ENCODE measurements at places on chromosomes 11 and 22.

DNA sequence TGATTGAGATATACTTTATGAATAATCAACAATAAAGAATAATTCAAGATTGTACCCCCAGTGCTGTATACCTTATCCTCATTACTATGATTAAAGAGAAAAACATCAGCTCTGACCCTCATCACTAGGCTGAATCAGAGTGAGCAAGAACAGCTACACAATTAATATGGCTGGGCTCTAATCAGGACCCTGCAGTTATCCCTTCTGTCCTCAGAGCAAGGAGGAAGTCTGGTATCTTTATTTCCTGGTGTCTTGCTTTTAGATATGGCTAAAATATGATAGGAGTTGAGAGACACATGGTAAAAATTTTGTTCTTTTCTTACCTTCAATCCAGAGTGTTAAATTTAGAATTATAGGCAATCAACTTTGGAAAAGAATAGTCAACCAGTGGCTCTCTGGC, 28.6 kb upstream of the GAB2 start:
- no peak overlapping the region for H3K27ac ChIP-seq
- no peak for DNase-seq
- no peaks in the 10 kb centered on the region for H3K4me1 ChIP-seq
- H3K36me3 ChIP-seq = no peaks in the 10 kb centered on the region
- H3K4me3 ChIP-seq = no peak overlapping the region

DNA sequence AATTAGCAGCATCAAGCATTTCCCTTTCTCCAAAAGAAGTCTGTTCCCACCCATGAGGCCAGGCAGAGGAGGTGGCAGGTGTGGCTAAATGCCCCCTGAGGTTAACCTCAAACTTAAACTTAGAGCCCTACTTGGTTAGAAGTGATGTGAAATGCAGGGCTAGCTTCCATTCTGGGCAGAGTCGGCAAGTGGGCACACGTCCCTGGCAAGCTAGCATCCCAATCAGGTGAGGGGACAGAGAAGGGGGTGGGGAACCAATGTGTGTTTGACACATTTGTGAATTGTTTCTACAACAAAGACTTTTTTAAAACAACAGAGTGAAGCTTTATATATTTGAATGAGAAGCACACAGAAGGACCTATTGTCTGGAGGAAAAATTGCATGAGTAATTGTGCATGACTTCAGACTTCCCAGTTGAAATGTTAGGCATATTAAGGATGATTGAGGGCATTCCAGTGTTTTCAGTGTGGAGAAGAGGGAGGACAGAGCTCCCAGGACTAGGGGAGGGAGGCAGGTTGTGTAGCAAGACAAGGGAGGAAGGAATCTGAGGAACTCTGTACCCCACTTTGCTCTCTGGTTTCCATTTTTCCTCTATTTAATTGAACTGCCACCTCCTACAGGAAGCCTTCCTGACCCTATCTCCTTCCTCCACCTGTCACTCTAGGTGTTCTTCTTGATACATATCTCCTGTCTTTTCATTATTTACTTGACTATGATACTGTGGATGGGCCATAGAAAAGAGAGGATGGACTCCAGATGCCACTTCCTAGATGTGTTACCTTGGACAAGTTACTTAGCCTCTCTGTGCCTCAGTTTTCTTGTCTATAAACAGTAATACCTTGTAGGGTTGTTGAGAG, 83.3 kb upstream of the PICALM start:
- H3K27me3 ChIP-seq = no peaks in the 10 kb centered on the region
- H3K36me3 ChIP-seq = no peaks in the 10 kb centered on the region
- H3K27ac ChIP-seq = peak overlapping the region; percentile 85
- no peak for DNase-seq
- H3K4me1 ChIP-seq = peaks cover 6% of the 10 kb centered on the region
- H3K4me3 ChIP-seq = no peak overlapping the region

DNA sequence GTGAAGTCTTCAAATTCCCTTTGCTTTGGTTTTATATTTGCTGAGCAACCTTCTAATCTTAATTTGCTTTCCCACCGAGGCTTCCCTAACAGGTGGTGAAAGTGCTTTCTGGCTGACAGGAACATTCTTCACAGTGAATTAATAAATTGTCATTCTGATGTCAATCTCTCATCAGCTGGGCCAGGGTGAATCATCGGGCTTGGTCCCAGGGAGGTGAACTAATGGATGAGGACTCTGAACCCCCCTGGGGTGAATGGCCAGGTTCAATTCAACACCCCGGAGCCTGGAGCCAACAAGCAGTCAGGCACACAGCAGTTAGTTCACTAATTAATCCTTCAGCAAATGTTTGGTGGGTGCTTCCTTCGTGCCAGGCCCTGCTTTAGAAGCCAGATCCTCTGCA, 155.4 kb upstream of the PDGFD start:
- no peak overlapping the region for H3K27ac ChIP-seq
- H3K4me3 ChIP-seq = no peak overlapping the region
- no peak for DNase-seq
- peaks cover 9% of the 10 kb centered on the region for H3K4me1 ChIP-seq

DNA sequence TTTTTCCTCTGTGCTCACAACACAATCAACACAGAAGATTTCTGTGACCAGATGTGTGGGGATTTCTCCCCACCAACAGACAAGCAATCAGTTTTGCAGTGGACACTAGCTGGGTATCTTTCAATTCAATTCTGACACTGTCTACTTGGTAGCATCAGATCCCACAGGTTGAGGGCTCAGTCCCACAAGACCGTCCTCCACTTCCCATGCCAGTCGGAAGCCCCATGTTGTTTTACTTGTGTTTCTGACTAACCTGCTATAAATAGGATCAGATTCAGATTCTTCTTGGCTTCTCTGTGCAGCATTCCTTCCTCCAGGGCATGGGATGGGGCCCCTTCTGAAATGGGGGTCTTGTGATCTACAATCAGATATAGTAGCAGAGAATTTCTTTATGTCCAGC, 19.6 kb downstream of the ACER3 start:
- no peaks in the 10 kb centered on the region for H3K4me1 ChIP-seq
- no peak overlapping the region for H3K27ac ChIP-seq
- H3K36me3 ChIP-seq = no peaks in the 10 kb centered on the region
- no peak overlapping the region for H3K4me3 ChIP-seq

DNA sequence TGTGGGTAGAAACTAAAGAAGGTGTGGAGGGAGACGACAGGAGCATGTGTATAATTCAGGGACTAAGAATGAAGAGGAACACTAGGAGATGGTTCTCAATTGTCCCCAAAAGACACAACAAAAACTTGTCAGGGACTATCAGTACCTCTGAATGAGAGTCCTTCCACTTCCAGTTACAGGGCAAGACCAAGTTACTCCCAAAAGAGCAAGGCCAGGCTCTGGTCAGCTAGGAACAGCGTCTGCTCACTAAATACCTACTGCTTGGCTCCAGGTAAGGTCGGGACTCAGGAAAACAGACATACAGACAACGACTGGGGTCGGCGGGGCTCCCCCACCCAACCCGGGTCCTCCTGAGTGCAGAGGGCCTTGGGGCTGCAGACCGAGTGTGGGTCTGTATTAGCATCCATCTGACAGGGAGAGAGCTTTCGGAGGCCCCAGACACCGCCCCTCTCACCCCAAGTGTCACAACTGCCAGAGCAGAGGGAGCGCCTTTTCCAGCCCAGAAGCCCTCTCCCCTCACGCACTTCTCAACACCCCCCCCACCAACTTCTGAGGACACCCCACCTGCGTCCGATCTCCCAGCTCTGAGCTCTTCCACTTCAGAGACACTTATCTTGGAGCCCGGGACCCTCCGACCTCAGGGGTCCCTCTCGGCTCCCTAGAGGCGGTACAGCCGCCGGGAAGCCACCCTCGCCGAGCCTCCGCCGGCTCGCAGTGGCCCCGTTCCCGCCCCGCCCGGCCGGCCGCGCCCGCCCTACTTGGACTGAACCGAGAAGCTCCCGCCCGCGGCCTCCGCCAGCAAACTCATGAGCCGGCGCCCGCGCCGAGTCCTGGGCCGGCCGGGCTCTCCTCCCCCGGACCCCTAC, 522 bp downstream of the RHOG start:
- H3K36me3 ChIP-seq = no peaks in the 10 kb centered on the region
- H3K27me3 ChIP-seq = no peaks in the 10 kb centered on the region
- no peaks in the 10 kb centered on the region for H3K4me1 ChIP-seq

GRCh38 chr11:41878095-41878494, 418.6 kb upstream of the LRRC4C start:
- no peak overlapping the region for H3K4me3 ChIP-seq
- no peaks in the 10 kb centered on the region for H3K4me1 ChIP-seq
- H3K27me3 ChIP-seq = no peaks in the 10 kb centered on the region
- no peak overlapping the region for H3K27ac ChIP-seq
- DNase-seq = no peak

GRCh38 chr11:83311701-83312100, 25.5 kb upstream of the CCDC90B start:
- no peak for DNase-seq
- H3K4me1 ChIP-seq = no peaks in the 10 kb centered on the region
- no peaks in the 10 kb centered on the region for H3K36me3 ChIP-seq
- no peak overlapping the region for H3K4me3 ChIP-seq

DNA sequence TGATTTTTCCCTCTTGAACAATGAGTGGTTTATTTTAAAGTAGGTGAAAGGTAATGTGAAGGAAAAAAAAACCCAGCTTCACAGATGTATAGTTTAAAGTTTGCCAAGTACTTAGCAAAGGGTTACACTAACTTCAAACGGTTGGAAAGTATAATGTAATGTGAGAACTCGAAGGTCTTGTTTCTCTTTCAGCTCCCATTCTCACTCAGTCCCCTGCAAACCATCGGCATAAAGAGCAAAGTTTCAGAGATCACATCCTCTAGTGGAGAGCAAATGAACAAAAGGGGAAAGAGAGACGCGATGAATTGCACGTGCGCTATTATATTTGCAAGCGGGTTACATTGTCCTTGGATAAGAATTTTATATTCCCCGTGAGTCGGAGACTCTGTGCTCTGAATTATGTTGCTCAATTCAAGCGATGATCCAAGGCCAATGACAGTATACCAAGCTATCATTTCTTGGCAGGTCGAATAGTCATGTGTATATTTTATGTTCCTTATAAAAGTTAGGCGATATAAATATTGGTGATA, 37.6 kb upstream of the BIRC3 start:
- no peak for DNase-seq
- H3K4me3 ChIP-seq = no peak overlapping the region
- H3K36me3 ChIP-seq = no peaks in the 10 kb centered on the region
- H3K4me1 ChIP-seq = peaks cover 3% of the 10 kb centered on the region

- no peaks in the 10 kb centered on the region for H3K27me3 ChIP-seq
- no peaks in the 10 kb centered on the region for H3K36me3 ChIP-seq
- DNase-seq = no peak
- H3K27ac ChIP-seq = no peak overlapping the region
- peaks cover 3% of the 10 kb centered on the region for H3K4me1 ChIP-seq
Measured at GRCh38 chr11:66072081-66072480, 2.0 kb downstream of the PACS1 start.

- no peak for DNase-seq
- no peaks in the 10 kb centered on the region for H3K36me3 ChIP-seq
Measured at GRCh38 chr11:75014129-75014528, 25.4 kb downstream of the NEU3 start.

DNA sequence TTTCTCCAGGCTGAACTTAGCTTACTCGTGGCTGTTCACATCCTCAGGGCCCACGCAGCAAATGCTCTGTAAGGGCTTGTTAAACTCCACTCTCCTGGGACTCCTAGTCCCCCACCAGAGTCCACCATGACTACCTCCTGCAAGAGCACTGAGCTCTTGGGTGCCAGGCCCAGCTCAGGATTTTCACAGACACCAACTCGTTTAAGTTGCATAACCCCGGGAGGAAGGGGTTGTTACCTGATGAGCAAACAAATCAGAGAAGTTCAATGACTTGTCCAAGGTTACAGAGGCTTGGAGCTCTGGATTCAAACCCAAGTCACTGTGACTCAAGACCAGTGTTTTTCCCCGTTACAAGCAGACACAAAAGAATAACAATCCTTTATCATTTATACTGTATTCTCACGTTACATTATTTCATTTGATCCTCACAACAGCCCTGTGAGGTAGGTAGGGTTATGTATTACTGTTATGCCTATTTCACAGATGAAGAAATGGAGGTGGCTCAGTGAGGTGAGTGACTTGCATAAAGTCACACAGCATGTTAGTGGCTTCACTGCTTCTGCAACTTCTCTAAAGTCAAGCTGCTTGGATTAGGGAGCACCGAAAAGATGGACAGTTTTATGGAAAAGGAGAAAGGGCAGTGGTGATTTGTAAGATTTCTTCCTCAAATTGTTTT, 17.4 kb downstream of the KCTD21 start:
- no peak overlapping the region for H3K4me3 ChIP-seq
- peaks cover 5% of the 10 kb centered on the region for H3K4me1 ChIP-seq
- DNase-seq = no peak
- H3K27me3 ChIP-seq = no peaks in the 10 kb centered on the region
- H3K36me3 ChIP-seq = peaks cover 3% of the 10 kb centered on the region
- peak overlapping the region; percentile 8 for H3K27ac ChIP-seq

- H3K4me3 ChIP-seq = peak overlapping the region; percentile 47
- H3K4me1 ChIP-seq = no peaks in the 10 kb centered on the region
- H3K27me3 ChIP-seq = no peaks in the 10 kb centered on the region
- H3K27ac ChIP-seq = no peak overlapping the region
Measured at GRCh38 chr11:8019314-8020243, 32.4 kb downstream of the EIF3F start.

GRCh38 chr22:22397292-22397870, 111.2 kb downstream of the ZNF280B start:
- no peak overlapping the region for H3K27ac ChIP-seq
- H3K4me1 ChIP-seq = no peaks in the 10 kb centered on the region
- no peak overlapping the region for H3K4me3 ChIP-seq

GRCh38 chr22:40666151-40666848, 13.0 kb upstream of the MCHR1 start:
- DNase-seq = no peak
- H3K27me3 ChIP-seq = no peaks in the 10 kb centered on the region
- no peaks in the 10 kb centered on the region for H3K36me3 ChIP-seq
- H3K4me1 ChIP-seq = no peaks in the 10 kb centered on the region
- no peak overlapping the region for H3K4me3 ChIP-seq

GRCh38 chr11:85758026-85758425, 52.9 kb downstream of the SYTL2 start:
- no peak overlapping the region for H3K27ac ChIP-seq
- H3K4me3 ChIP-seq = no peak overlapping the region
- no peak for DNase-seq
- no peaks in the 10 kb centered on the region for H3K27me3 ChIP-seq
- H3K4me1 ChIP-seq = no peaks in the 10 kb centered on the region

All from aorta (tissue), 5 donors.